D721Med (cell line): ENCODE measurements at places on chromosomes 16 and 17.

GRCh38 chr16:11610580-11610979 lies 23.9 kb upstream of the LITAF start:
- no peak for DNase-seq

- DNase-seq = no peak
These were observed 22.3 kb downstream of the PGS1 start for GRCh38 chr17:78400581-78401240.

DNA sequence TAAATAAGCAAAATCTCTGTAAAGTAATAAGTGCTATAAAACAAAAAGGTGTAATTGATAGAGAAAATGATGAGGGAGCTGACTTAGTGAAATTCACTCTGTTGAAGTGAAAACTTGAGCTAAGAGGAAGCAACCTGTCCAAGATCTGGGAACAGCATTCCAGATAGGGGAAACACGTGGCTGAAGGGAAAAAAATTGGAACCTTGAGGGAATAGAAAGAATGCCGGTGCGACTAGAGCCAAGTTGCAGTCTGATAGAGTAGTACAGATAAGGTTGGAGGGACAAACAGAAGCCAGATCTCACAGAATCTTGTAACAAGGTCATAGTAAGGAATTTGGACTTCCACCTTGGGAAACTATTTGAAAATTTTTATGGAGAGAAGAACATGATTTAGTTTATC lies 623 bp upstream of the DDX52 start:
- no peak for DNase-seq

GRCh38 chr16:20901436-20902112 lies 1.0 kb downstream of the LYRM1 start:
- no peak for DNase-seq

DNA sequence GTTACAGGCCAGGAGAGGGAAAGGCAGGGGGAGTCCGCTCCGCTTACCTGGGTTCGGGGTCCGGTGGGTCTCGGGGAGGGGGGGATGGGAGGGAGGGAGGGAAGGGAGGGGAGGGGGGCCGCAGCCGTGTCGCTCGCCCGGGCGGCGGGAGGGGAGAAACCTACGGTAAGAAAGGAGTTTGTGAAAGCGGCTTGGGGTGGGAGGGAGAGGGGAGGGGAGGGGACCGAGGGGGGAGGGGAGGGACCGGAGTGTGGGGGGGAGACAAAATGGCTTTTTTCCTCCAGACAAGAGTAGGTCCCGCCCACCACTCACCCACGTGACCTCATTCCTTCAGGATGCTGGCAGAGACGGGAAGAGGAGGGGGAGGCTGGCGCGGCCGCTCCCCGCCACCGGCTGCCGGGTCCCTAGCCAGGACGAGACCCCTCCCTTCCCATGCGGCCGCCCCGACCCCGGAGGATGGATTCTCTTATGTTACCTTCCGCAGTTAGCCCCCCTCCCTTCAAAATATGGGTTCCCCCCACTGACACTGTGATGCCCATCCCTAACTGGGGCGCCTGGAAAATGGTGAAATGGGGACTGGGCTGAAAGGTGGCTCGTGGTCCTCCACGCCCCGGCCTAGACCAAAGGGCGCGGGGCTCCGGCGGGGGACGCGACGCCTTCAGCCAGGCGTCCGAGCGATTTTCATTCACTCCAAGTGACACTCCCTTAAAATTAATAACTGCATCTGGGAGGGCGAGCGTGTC lies at the start of gene PCGF2:
Gene PCGF2, minus strand, starts transcription at position 188 of the 743 bp plus-strand sequence. CDS start 7,934 bp downstream, outside the sequence.
- DNase-seq = peak; percentile 68

GRCh38 chr17:60326702-60327101 lies 65.2 kb downstream of the USP32 start:
- DNase-seq = no peak

GRCh38 chr16:12685806-12686205 lies 117.9 kb downstream of the CPPED1 start:
- no peak for DNase-seq

DNA sequence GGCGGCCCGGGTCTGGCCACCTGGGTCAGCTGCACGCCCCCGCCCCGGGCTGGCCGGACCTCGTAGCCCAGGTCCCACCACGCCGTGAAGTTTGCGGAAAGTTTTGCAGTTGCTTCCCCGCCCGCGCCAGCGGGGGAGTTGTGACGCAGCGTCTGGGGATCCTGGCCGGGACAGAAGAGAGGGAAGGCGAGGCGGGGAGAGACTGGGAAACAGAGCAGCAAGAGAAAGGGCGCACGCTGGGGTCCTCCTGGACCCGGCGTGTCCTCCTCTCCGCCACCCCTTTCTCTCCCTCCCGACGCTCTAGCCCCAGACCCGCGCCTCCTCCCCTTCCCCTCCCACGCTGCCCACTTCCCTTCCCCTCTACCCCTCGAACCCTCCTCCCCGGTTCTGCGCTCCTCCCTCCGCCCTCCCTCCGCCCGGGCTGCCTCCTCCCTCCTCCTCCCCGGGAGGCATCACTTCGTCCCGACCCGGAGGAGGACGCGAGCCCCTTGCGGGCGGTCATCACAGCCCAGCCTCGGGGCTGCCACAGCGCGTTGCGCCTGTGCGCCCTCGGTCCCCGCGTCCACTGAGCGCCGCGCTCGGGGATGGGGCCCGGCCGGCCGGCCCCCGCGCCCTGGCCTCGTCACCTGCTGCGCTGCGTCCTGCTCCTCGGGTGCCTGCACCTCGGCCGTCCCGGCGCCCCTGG lies at the start of gene MRC2:
Gene MRC2, plus strand, starts transcription at position 452 of the 685 bp plus-strand sequence. Its CDS starts 133 bp downstream, at position 585.
- no peak for DNase-seq

- no peak for DNase-seq
These were observed 28.1 kb downstream of the SERPINF1 start for GRCh38 chr17:1789936-1790335.

DNA sequence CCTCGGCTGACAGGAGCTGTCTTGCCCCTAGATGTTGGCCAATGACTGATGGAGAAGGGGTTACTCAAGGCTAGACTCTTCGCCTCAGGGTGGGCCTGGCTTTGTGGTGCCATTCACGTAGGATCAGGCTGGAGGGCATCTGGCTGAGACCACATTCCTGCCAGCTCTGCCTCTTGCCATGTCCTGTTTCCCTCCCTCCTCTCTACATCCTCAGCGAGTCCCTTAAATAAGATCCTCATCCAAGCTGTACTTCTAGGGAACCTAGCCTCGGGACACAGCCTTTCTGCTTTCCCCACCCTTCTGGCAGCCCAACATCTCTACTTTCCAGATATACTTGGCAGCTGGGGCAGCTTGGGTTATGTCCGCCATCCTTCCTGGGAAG lies 27.9 kb upstream of the EFCAB13 start:
- DNase-seq = no peak

- no peak for DNase-seq
These were observed 229.3 kb downstream of the C16orf78 start for GRCh38 chr16:49602976-49603310.
